ENCODE measurements at places on chromosomes 12 and 14.

DNA sequence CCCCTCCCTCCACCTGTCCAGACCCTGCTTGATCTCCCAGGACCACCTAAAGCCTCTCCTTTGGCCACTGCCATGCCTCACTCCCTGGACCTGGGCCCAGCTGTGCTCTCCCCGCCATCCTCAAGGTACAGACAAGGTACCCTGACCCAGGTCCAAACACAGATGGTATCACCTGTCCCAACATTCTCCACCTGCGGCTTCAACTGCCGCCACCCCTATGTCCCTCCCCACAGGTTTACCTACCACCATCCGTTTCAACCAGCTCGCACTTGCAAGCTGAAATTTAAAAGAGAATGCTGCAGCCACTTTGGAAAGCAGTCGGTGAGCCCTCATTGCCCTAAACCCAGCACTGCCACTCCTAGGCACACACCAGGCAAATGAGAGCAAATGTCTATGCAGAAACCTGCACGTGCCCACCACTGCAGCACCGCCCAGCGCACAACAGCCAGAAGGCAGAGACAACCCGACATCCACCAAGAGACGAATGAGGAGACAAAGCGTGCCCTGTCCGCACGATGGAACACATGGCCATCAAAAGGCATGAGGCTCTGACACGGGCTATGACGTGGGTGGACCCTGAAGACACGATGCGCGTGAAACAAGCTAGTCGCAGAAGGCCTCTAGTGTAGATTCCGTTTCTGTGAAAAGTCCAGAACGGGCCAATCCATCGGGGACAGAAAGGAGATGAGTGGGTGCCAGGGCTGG, 71.0 kb downstream of the RFLNA start:
- no peak for DNase-seq

DNA sequence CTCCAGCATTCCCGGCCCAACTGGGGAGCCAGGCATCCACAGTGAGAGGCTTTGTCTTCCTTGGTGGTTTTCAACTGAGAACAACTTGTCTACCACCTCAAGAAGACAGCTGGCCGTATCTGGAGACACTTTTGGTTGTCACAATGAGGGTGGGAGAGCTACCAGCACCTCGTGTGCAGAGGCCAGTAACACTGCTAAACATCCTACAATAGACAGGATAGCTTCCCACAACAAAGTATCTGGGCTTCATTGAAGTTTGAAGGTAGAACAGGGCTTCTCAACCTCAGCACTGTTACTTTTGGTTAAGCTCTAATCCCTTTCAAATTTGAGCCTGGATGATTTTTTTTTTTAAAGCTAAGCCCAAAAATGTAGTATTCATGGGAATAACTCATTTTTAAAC, 10.9 kb downstream of the SLC7A8 start:
- DNase-seq: no peak

- DNase-seq: no peak
Measured at GRCh38 chr12:62523619-62524018, 57.0 kb downstream of the MON2 start.

GRCh38 chr12:118682656-118683055, 298.7 kb upstream of the SRRM4 start:
- no peak for DNase-seq

GRCh38 chr12:91877022-91877421, 268.6 kb downstream of the BTG1 start:
- peak; percentile 64 for DNase-seq

DNA sequence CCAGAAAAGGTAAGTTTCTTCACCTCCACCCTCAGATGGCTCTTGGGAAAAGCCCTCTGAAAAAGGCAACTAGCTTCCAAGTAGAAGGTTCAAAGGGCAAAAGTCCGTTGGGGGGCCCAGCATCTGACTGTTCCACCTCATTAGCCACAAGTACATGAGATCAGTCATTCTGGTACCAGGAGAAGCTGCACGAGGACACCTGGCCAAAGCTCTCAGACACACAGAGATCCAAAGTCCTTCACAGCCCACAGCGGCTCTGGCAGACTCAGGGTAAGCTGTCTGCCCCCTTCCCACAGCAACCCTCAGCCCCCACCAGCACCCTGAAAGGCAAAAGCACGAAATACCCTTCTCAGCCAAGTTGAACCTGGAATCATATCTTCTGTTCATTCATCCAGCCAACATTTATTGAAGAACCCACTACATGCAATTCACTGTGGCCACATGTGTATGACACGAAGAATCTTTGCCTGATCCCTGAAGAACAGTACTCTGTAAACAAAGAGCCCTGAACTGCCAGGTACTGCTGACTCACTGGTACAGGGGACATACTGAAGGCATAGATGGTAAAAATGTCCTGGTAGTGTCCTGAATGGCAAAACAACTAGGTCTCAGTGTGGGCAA, 19.0 kb downstream of the SLC7A7 start:
- no peak for DNase-seq

GRCh38 chr12:43332977-43333640, 218.9 kb downstream of the ADAMTS20 start:
- no peak for DNase-seq

GRCh38 chr12:100435957-100436356, 37.7 kb upstream of the NR1H4 start:
- DNase-seq: no peak

GRCh38 chr12:65450625-65451024, 172.1 kb downstream of the MSRB3 start:
- DNase-seq: no peak

- DNase-seq: no peak
Measured at GRCh38 chr12:69608114-69608513, 2.6 kb downstream of the LRRC10 start.

GRCh38 chr12:82688035-82688501, 1.4 kb downstream of the TMTC2 start:
- DNase-seq: no peak

GRCh38 chr14:97970222-97970621, 1173.0 kb downstream of the VRK1 start:
- DNase-seq: no peak

GRCh38 chr12:111285200-111285599, 83.7 kb downstream of the PHETA1 start:
- no peak for DNase-seq

GRCh38 chr12:30782316-30783173, 27.8 kb upstream of the CAPRIN2 start:
- DNase-seq: no peak

DNA sequence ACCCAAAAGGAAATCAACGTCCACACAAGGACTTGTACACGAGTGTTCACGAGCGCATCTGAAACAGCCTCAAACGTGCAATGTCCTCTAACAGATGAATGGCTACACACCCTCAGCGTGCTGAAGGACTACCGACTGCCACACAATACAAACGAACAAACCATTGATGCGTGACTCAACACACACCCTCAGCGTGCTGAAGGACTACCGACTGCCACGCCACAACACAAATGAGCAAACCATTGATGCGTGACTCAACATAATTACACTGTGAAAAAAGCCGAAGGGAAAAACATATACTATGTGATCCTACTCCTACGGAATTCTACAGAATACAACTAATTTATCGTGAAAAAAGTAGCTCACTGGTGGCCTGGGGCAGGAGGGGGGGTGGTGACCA, 25.1 kb upstream of the BTBD6 start:
- no peak for DNase-seq

GRCh38 chr14:89531661-89532335, 114.8 kb upstream of the FOXN3 start:
- no peak for DNase-seq

DNA sequence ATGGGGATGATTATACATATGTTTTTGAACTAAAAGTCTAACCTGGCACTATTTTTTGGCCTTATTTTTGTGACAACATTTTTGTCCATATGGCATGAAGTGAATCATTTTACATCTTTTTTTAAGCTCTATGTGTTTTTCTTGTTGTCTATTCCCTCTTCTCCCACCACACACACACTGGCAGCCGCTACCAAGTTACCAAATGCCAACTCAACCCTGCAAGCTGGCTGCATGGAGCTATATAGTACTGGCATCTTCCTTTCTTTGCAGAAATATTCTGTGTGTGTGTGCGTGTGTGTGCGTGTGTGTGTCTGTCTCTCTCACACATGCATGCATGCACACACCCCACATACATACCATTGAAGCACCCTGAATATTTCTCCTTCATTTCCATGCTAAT, 278.9 kb upstream of the SOX5 start:
- DNase-seq: no peak

DNA sequence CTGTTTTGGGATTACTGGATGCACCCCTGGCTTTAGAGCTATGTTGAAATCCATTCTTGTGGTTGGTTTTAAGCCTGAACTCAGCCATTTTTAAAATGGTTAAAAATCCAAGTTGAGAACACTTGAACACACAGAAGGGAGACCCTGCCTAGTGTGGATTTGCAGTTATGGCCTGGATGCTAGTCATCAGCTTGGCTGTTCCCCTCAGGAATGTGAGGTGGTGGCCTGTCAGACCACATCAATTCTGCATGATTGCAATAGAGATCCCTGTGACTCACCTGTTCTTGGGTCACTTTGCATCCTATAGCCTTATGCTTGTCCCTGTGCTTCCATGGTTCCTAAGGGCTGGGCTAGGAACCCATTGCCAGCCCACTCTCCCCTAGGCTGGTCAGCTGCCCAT, 454.1 kb downstream of the ATP23 start:
- DNase-seq: no peak

DNA sequence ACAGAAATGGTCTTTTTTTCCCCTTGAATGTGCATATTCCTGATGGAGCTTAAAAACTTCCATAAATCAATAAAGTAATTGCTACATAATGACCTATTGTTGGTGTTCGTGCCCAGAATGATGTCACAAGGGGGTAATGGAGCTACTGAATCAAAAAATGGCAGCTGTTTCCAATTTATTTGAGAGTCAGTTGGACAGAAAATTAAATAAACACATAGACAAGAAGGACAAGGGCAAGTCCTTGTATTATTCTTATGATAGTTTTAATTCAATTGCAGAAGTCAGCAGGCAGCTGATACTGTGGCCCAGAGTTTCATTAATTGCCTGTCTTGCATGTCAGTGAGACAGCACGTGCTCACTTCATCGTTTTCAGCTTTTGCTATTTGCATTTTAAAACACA, 473.5 kb downstream of the ETNK1 start:
- DNase-seq: no peak

DNA sequence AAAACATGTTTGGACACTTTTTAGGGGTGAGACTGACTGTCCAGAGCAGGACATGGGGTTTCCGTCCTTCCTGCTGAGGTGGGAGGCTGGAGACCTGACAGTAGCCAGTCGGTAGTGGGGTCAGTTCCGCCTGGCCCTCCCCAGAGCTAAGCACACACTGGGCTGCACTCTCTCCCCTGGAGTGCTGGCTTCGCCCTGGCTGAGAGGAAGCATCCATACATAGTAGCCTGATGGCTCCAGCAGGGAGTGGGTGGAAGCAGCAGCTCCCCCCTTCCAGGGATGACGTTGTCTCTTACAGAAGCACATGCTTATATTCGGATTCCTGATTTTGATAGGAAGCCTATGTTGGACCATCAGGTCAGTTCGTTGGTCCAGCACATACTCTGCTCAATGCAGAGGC, 40.4 kb downstream of the SFSWAP start:
- no peak for DNase-seq

DNA sequence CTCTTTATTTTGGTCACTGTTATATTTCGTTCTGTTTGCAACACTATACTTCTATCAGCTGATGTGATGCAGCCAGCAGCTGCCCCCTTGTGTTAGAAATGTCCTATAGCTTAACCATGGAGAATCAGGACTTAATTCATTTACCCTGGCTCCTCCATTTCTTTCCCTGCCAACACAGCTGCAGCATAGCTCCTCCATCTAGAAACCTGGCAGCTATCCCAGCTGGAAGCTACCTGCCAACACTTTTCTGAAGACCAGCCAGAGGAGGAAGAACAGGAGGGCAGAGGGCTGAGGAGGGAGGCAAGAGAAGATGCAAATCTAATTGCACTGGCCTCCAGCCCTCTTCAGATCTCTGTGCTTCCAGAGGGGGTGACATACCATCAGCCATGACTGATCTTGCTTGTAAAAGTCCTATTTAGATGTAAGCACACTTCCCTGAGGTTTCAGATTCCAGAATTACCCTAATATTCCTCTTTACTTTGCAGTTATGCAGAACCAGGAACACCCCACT, 156.8 kb upstream of the TMEM260 start:
- no peak for DNase-seq

DNA sequence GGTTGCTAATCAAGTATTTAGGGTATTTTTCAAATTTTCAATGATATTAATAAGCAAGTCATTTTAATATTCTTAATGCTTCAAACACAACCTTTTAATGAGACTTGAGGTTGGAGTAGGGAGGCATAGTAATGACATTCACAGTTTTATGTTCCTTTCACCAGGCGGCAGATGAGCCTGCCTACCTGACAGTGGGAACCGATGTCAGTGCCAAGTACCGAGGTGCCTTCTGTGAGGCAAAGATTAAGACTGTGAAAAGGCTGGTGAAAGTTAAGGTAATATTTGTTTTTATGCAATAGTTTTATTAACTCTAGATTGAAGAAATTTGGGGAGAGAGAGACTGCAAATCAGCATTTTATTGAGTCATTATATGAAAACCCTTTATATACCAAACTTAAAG, 3.1 kb downstream of the ARID4A start:
- DNase-seq: no peak

GRCh38 chr12:90216020-90216552, 507.4 kb upstream of the ATP2B1 start:
- DNase-seq: no peak

DNA sequence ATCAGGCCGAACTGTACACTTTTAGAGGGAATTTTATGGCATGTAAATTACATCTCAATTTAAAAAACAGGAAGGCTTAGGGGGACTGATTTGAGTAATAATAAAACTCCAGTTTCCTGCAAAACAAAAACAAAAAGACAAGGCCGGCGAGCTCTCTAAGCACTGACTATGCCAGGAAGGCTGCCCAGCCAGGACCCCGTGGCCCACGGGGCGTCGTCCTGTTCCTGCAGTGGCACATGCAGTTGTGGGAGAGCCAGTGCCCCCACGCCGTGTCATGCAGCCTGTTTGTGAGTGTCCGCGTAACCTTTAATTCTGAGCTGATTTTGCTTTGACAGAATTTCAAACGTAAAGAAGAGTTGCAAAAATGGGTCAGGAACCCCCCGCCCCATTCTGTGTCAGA, 10.5 kb downstream of the XRCC3 start:
- DNase-seq: no peak

DNA sequence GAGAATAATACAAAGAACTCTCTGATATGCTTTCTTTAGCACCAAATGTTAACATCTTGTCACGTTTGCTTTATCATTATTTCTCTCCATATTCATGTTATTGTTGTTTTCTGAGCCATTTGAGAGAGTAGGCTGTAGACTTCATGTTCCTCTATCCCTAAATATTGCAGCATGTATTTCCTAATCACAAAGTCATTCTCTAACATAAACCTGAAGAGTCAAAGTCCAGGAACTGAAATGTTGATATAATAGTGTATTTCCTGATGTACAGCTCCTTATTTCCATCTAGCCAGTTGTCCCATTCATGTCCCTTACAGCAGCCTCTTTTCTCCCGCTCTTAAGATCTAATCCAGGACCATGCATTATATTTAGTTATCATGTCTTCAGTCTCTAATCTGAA, 72.8 kb downstream of the SPATS2 start:
- no peak for DNase-seq

- DNase-seq: no peak
Measured at GRCh38 chr12:46663318-46663717, 162.5 kb downstream of the SLC38A4 start.

- no peak for DNase-seq
Measured at GRCh38 chr14:106528717-106529116, 1002.3 kb downstream of the TMEM121 start.

GRCh38 chr14:29773990-29774389, 153.7 kb downstream of the PRKD1 start:
- DNase-seq: no peak

GRCh38 chr14:99194136-99194535, 77.9 kb downstream of the BCL11B start:
- no peak for DNase-seq

- DNase-seq: no peak
Measured at GRCh38 chr14:95237958-95238340, 80.6 kb upstream of the DICER1 start.
